Muscle of arm (tissue), 14 donors: ENCODE measurements at places on chromosomes 5 and 9. TPM values are rescaled to one million over a fixed set of nuclear protein-coding genes. Genes with fewer than 3 reads are reported as not detected.
A peak's percentile ranks its signal among the peaks of the same experiment; 100 is the strongest.

GRCh38 chr9:7636838-7637467, 162.6 kb downstream of the DMAC1 start:
- no peak for DNase-seq

ZDHHC21 gene
- 14.7 TPM for polyA plus RNA-seq

DNA sequence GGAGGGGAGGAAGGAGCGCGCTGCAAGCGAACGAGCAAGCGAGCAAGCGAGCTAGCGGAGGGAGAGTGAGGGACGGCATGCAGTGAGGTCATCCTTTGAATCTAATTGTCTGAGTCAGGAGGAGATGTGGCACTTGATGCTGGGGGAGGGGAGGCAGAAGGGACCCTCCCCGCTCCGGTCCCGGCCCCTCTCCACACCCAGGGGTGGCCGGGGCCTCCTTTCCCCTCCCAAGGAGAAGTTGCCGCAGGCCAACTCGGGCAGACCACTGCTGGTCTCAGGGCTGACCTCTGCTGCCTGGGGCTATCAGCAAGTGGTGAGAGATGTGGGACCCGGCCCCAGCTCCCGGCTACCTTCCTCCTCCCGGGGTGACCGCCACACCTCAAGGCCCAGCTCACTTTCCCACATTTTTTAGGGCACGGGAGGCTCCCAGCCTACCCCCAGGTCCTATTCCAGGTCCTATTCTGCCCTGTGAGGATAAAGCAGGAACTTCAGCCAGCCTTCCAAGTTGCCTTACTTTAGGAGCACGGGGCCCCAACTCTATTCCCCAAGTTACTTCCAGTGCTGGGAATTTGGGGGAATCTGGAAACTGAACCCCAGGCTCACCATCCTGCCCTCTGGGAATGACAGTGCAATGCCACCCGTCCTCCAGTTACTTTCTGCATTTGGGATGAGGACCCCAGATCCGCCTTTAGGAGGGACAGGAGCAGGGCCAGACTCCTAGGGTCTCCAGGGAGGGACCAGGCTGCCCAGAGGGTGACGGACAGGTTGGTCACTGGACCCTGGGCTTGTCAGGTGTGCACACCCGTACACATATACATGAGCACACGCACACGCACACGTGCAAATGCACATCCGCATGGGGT, 11.1 kb downstream of the CNTFR start:
- peak; percentile 71 for DNase-seq

DNA sequence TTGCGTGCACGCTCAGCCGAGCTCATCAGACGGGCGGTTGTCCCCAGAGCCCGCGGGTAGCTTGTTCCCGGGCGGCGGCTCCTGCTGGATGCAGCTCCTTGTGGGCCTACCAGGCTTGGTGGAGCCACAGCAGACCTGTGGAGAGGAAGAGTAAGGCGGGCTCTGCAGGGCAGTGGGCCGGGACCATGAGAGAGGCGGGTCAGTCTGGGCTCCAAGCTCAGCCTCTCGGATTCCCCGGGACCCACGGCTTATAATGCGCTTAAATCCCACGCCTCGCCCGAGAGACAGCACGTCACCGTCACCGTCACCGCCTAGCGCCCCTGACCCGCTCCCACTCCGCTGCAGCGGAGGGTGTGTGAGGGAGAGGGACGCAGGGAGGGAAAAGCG, 1.9 kb upstream of the ANKRD18A start:
- no peak for DNase-seq

DNA sequence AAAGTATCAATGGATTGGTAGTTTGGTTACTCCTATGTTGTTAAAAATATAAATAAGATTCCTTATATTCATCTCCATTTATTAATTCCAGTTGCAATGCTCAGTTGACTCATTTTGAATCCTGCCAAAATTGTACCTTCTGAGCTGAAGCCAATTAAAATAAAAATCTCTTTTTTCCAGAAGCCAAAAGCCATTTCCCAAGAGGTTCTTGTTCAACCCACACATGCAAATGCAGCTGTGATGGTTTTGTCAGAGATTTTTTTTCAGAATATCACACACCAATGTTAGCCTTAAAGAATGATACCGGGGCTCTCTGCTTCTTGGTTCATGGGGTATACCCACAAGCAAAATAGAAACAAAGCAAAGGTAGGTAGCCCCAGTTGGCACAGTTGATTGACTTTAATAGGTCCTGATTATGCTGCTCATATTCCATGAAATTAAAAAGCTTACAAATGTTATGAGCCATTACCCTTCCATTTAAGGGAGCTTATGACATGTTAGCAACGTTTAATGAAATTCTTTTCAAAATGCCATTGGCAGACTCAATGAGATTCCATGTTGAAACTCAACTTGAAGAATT, 208.0 kb downstream of the SGCD start:
- DNase-seq: peak; percentile 65

DNA sequence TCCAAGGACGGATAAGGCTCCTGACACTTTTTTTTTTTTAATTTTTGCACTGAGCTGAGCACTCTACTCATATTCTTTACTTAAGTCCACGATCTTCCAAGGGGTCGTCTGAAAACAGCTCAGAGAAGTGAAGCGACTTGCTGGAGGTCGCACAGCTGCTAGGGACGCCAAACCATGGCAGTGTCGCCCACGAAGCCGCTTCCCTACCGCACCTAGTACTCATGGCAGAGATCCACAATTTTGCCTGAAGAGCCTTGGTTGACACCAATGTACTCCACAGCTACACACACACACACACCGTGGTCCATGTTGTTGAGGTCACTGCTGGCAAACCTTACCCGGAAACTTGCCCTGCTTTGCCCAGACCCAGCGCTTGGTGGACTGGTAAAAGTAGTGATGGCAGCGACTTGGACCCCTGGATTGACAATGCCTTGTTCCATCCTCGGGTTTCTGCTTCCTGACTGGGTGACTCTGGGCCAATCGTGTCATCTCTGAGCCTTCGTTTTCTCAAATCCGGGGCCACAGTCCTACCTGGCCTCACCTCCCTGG, 521 bp upstream of the SLIT3 start:
- no peak for DNase-seq
